Right forelimb (tissue), 1 donor: ENCODE measurements at places on chromosomes 7 and 10.

- DNase-seq: no peak
Observed at GRCh38 chr7:108335269-108335918, 120.8 kb downstream of the NRCAM start.

GRCh38 chr7:33757563-33758165 is 147.7 kb upstream of the BMPER start:
- DNase-seq: no peak

DNA sequence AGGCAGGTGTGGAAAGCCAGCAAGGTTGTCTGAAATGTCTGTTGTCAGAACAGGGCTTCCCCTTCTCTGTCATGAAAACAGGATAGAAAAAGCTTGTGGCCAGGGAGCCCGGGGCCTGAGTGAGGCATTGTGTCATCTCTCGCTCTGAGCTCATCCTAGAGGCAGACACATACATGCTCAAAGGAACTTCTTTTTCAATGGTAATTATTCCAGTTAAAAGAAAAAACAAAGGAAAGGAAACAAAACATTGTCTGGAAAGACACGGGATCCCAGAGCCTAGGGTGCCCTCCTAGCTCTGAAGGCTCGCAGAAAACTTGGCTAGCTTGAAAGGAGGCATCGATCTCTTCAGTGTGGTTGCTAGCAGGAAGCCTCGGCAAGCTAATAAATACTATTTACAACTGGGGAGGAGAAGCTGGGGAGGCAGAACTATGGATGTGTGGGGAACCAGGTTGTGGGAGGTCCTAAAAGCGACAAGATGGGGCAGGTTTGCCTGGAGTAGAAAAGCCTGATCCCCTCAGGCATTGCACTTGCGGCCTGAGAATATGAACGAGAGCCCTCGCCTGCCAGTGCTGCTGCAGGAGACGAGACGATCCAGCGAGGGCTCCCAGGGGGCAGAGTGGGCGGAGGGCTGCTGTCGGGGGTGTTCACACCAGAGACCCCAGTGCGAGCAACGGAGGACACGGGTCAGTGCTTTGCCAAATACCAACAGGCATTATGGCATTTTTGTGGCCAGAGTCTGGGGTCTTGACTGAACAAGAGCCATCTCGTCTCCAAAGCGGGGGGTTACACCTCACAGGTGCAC is 32.8 kb upstream of the DGKI start:
- no peak for DNase-seq

DNA sequence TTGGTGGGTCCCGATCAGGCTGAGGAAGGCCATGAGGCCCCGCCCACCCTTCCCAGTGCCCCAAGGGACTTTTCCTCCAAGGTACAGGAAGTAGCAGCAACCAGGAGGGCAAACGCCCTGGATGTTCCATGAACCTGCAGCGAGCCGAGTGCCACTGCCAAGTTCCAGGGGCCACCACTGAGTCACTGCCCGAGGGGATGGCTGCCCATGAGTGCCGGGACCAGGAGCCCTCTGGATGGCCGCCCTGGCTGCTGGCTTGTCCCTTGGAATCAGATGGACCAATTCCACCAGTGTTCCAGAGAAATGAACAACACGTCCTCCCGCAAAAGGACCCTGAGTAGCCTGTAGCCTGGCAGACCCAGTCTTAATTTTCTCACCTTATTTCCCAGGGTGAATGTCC is 74.2 kb downstream of the ZRANB1 start:
- no peak for DNase-seq

- no peak for DNase-seq
Observed at GRCh38 chr7:52825611-52826010, 209.8 kb upstream of the POM121L12 start.

DNA sequence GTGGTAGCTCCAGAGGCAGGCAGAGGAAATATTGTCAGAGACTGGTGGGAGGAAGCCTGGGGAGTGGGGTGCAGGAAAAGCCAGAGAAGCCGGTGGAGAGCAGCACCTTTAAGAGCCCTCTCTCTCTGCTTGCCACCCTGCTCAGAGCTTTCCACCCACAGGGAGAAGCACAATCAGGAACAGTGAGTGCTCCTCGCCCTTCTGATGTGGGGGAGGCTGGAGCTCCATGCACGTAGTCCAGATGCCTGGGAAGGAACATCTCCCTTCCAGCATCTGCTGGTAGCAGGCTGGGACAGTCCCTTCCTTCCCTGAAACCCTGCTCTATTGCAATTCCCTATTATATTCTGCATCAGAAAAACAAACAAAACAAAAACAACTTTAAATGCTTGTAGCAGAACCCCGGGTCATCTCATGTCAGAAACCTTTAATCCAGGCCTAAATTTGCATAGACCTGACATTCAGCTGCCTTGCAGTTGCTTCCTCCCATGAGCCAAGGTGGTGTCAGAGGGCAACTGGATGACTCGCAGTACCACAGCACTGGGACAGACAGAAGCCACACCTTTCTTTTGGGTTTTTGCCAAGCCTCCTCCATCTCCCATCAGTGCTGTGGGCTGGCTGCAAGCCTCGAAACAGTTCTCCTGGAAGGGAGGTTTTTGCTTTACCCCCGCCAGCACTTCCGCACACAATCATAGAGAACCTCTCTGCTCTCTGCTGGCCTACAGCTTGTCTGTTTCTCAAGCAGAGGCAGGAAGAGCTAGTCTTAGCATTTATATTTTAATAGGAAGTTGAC is 13.1 kb downstream of the AVPI1 start:
- no peak for DNase-seq

DNA sequence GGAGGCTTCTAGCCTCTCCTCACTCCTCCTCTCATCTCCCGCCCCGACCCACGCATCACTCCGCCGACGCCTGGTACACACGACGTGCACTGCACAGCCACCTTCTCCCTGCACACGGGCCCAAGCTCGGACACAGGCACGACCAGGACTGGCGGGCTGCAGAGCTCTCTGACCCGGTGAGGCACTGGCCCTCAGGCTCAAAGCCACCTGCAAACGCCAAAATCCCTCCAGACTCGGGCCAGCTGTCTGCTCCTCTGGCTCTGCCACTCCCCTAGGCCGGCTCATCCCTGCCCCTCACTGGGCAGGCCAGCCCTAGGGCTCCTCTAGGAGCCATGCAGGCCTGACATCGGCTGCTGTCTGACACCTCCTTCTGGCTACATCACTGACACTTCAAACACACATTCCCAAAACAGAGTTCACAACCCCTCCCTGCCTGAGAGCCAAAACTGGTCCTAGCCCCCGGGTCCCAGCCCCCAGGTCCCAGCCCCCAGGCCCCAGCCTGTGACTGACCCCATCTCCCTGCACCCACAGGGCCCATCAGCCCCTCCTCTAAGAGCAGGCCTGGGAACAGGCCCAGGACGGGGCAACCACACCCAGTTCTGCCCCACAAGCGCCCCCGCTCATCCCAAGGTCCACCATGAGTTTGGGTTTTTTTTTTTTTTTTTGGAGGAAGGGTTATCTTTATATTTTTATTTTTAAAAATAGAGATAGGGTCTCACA is 35.1 kb downstream of the MAD1L1 start:
- DNase-seq: peak; percentile 39

DNA sequence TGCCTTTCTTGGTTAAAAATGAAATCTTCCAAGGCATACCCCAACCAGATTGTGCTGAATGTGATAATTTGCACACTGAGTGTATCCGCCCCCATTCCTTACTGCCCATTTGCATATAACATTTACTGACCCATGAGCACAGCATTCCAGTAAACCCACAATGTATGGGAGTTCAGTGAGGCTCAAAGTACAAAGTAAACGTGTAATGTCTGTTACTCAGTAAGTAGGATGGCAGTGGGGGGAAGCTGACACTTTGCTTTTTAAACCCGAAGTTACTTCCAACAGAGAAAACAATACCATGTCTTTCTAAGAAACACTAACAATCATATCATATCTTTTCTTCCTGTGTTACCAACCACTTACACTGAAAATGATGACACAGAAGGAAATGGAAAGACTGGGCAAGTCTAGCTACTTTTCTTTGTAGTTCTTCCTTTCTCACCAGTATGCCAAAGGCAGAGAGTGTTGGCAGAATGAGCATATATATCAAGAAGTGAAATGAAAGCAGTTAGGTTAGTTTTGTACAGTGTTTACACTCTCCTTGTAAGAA is 27.1 kb upstream of the SOSTDC1 start:
- no peak for DNase-seq

DNA sequence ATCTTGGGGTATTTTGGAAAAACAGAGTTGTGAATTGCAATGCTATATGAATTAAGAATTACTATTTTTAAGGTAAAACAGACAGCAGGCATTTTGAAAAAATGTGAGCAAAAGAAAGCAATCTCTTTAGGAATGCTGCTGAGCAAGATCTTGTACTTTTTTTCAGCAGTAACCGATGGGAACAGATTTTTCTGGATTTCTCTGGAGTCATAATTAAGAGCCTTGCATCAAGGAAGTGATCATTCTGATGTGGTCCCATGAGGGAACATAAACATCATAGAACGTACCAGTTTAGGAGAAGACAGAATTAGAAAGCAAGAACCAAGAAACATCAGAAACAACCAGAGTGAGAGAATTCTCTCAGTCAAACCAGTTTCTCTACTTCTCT is 157.0 kb upstream of the AGR3 start:
- DNase-seq: no peak

DNA sequence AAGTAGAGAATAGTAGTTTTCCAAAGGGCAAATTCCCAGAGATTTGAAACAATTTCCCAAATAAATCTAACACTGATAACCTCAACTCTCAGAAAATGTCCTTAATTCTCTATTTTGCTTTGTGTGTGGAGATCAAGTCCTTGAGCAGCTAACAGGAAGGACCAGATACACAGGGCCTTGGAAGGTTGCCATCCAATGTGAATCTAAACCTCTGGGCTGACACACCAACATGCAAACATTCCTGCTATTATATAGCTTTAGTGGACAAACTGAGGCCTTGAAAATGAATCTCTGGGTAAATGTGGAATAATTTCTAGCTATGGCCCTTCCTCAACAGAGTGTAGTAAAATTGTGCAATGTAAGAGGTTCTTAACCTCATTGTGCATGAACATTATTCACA is 44.1 kb upstream of the PARD3 start:
- DNase-seq: no peak

DNA sequence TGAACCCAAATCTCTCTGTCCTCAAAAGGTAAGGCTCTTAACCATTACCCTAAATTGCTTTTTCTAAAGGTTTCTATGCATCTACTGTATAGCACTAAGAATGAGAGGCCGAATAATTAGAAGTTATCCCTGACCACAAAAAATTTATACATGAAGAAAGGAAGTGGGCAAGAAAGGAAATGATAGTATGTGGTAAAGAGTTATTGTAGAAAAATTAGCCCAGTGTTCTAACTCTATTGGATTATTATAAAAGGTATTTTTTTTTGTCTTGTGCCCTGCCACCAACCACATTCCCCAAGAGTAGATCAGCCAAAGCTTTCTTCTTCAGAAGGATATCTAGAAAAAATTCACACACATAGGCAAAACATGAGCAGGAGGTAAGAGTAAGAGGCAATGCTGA is 45.4 kb downstream of the DKK1 start:
- no peak for DNase-seq

GRCh38 chr10:108003061-108003460 is 838.6 kb upstream of the SORCS1 start:
- DNase-seq: no peak

DNA sequence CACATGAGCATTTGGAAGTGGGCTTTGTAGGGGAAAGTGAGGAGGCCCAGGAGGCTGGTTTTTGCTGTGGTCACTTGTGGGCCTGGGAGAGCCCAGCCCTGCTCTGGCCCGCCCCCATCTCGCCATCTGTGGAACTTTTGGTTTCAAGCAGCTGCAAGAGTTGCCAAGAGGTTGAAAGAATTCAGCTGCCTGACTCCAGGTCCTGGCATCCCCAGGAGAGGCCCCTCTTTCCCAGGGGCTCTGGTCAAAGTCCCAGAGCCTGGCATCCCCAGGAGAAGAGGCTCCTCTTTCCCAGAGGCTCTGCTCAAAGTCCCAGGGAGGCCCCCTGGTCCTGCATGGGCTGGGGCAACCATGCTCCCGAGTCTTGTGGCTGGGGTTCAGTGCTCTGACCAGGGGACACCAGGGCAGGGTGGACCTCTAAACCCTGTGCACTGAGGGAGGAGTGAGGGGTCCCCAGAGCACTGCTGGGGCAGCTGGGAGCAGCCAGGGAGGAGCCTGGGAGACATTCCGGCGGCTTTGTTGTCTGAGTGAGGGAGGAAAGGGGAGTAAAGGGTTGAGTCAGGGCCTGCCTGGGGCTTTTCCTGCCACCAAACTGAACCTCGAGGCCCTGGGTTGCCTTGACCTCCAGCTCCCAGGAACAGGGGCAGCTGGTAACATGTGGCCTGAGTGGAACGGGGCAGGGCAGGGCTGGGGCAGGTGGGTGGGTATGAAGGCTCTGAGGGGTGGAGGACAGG is 27.7 kb upstream of the CSGALNACT2 start:
- peak; percentile 58 for DNase-seq

DNA sequence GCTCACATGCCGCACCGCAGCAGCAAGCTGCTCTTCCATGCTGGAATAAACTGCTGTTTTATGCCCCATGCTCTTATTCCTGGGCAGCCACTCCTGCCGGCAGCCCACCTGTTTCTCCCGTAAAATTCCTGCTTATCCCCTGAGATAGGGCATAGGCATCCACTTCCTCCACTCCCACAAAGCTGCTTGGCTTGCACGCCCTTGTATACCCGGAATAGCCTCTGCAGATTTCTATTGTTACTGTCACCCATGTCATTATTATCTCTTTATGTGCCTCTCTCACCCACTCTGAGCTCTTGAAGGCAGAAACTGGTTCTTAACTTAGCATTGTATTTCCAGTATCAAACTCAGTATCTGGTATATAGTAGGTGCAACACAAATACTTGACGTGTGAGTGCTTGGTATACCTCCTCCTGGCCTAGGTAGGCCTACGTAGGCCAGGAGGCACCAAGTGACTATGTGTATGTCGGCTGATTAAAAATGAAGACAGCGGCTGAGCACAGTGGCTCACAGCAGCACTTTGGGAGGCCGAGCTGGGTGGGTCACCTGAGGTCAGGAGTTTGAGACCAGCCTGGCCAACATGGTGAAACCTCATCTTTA is 193.4 kb downstream of the CCDC3 start:
- DNase-seq: no peak

DNA sequence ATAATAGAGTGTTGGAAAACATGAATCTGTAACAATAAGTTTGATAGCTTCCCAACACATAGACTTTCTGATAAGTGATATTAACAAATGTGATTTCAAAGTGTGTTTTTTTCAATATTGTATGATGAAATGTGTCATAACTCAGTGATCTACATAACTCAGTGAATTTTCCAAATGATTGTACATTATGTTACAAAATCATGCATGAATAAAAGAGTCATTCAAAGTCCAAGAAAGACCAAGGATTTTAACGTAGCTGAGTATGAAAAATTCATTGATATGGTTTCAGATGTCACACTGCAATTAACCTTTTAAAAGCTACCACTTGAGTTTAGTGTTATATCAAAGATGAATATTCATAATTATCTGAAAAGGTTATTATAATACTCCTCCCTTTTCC is 111.2 kb downstream of the MYOF start:
- DNase-seq: no peak
